Stimulated activated CD8-positive, alpha-beta memory T cell treated with anti-CD3 and anti-CD28 coated beads, Interleukin-4, amount 100 ng/mL, for 1 hour (primary cell): ENCODE measurements at places on chromosomes 4 and X.

DNA sequence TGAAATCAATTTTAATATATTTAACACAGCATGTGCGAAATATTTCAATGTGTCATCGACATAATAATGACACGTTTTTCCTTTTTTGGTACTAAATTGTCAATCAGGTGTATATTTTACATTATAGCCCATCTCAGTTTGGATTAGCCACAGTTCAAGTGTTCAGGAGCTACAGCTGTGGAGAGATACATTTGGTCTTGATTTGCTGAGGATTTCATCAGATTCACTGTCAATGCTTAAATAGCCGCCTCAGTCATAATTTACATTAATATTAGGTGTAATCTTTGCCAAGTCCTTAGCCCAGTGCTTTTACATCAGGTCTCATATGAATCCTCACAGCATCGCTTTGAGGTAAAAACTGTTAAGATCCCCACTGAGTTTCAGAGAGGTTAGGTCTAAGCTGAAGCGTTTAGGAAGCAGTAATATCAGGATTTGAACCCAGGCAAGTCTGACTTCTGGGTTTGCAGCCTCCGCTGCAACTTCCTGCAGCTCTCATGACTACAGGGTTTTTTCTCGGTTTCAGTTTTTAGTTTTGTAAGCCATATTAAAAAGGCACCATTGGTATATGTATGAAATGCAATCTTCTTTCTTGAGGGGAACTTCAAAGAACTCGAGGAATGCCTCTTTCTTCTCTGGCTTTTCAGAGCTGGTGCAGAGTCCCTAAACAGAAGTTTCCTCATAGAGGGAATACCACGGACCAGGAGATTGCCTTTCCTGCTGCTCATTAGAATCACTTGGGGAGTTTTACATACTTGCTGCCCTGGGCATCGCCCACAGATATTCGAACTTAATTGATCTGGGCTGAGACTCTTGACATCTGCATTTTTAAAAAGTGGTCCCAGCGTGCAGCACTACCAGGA is 6.4 kb downstream of the MTM1 start:
- DNase-seq: no peak

GRCh38 chr4:154503598-154503997 is 12.0 kb upstream of the DCHS2 start:
- no peak for DNase-seq

GRCh38 chrX:23390979-23391378 is 56.3 kb downstream of the PTCHD1 start:
- no peak for DNase-seq

- no peak for DNase-seq
These were observed 7.7 kb downstream of the COL4A5 start for GRCh38 chrX:108447303-108447702.

DNA sequence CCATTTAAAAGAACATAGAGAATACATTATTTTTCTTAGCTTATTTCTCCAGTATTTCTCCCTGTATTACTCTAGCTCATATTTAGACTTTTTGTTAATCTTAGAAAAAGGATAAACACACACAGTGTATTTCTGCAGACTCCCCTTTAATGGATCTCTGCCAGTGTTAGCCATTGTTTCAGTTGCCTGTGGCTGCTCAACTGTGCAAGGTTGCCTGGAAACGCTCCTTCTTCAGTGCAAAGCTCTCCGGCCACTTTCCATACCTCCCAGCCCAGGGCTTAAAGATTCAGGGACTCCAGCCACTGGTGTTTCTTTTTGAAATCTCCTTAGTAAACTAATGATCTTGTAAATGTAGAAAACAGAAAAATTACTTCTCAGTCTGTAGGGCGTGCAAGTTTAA is 104.9 kb downstream of the SLIT2 start:
- no peak for DNase-seq

DNA sequence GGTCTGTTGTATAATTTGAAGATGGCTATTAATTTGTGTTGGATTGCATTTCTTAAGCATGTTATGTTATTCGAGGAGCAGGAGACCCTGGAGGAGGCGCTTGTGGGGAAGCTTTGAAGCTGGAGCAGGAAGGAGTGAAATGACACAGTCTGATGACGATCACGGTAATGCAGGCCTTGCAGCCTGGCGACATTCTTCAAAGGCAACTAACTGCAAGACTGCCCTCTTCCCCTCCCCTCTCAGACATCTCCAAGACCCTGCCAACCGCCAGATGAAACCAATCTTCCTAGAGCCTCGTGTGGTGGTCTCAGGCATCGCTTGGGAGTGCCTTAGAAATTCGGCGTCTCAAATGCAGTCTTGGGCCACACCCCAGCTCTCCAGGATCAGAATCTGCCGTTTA is 16.1 kb downstream of the CLCN4 start:
- no peak for DNase-seq

DNA sequence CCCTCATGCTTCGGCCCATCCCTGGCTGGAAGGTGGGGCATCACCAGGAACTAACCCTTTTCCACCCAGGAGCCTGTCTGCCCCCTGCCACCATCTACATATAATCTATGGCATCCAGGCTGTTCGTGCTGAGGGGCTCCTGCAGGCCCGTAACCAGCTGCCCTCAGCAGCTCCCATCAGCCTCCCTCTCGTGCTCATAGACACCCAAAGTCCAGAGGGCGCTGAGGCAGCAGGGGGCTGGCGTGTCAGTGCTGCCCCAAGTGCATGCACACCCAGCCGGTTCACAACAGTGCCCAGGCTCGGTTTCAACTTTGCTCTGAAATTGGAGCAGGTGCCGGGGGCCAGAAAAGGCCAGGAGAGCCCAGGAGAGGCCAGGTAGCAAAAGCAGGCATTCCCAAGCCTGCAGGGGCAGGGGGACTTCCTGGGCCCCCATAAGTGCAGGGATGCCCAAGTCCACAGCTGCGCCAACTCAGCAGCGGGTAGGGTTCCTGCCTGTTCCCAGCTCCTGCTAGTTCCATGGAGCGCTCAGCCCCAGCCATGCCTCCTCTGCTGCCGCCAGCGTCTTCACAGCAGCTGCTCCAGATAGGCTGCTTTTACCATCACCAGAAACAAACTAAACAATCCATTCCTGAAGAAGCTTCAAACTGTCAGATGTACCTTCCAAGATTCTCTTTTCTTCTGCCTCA is 558.2 kb upstream of the GNPDA2 start:
- DNase-seq: no peak

DNA sequence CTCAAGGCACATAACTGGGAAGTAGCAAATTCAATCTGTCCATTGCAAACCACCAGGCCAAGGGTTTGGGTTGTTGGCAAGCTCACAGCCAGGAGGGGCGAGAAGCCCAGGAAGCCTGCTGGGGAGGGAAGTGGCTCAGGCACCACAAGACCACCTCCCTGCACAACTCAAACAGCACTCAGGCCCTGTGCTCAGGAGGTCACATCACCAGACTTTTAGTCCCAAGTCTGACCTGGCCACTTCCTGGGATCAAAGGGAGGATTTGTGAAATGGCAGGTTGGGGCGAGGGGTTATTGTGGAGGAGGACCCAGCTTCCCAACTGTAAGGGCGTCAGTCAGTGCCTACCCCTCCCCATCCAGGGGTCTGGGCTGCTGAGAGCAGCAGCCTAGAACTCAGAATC is 2.3 kb downstream of the ATP5ME start:
- DNase-seq: no peak

- DNase-seq: no peak
These were observed 14.6 kb downstream of the SAT1 start for GRCh38 chrX:23797371-23798128.

DNA sequence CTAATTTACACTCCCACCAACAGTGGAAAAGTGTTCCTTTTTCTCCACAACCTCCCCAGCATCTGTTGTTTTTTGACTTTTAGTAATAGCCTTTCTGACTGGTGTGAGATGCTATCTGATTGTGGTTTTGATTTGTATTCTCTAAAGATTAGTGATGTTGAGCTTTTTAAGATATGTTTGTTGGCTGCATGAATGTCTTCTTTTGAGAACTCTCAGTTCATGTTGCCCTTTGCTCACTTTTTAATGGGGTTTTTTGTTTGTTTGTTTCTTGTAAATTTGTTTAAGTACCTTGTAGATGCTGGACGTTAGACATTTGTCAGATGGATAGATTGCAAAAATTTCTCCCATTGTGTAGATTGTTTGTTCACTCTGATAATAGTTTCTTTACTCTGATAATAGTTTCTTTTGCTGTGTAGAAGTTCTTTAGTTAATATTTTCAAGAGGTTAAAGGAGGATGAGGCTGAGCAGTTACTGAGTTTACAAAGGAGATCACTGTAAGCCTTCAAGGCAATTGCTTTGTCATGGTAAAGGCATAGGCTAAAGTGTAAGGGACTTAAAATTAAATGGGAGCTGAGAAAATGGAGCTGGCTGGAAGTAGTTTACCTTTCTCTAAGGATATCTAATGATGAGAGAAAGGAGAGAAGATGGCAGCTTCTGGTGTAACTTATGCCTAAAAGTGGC is 323.4 kb downstream of the PCDH7 start:
- no peak for DNase-seq

GRCh38 chr4:86250006-86250405 is 109.8 kb downstream of the MAPK10 start:
- DNase-seq: no peak

DNA sequence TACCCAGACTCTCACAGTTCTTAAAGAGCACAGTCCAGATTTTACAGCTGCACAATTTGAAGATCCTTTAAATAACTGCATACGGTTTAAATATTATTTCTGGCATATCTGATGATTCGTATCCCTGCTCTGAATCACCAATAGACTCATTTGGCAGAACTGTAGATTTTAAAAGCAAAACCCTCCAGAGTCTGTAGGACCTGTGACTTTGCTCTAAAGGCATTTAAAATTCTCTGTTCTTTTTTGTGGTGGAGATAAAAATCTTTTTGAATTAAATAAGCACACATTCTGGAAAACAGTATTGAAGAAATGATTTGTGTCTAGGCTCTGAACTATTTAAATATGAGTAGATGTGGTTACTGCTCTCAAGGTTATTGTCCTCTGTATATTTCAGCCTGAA is 246.2 kb upstream of the PITX2 start:
- no peak for DNase-seq

GRCh38 chr4:37715889-37716402 is 29.8 kb upstream of the RELL1 start:
- DNase-seq: no peak

DNA sequence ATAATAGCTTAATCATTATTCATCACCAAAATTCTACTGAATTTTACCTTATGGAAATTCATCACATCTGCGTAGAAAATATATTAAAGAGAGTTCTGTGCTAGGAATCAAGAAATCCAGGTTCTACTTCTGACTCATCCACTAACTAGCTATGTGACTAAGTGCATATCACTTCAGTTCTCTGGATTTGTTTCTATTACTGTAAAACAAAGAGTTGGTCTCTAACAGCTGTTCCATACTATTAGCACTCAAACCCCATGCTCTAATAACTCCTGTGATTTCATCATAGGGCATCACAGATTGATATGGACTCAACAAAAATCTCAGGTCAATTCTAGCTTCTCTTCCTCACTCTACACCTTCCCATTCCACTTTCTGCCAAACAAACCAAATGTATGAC is 572.0 kb downstream of the INPP4B start:
- no peak for DNase-seq

- no peak for DNase-seq
These were observed 1.6 kb downstream of the OTUD4 start for GRCh38 chr4:145178740-145179280.
